ENCODE measurements at places on chromosomes 4 and X.

GRCh38 chr4:124139044-124139443 lies 573.5 kb downstream of the ANKRD50 start:
- no peak for DNase-seq

GRCh38 chrX:22135994-22136684 lies 104.0 kb downstream of the PHEX start:
- no peak for DNase-seq

DNA sequence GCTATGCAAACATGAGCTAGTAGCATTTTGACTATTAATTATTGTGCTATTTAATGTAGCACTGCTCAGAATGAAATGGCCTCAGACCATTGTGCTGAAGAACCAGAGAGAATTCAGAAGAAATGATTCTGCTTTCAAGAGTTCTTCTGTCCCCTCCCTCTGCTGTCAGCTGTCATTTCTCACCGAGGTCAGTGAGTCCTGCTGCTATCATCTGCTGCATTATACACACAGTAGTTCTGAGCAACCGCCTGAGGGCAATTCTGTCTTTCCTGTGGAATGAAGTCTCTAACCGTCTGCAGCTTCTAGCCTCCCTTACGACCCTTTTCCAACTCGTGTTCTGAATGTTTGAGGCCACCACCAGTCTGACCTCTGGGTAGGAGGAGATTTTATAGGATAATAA lies 249.4 kb downstream of the HNRNPD start:
- no peak for DNase-seq

GRCh38 chr4:77849278-77849965 lies 13.2 kb upstream of the MRPL1 start:
- no peak for DNase-seq

DNA sequence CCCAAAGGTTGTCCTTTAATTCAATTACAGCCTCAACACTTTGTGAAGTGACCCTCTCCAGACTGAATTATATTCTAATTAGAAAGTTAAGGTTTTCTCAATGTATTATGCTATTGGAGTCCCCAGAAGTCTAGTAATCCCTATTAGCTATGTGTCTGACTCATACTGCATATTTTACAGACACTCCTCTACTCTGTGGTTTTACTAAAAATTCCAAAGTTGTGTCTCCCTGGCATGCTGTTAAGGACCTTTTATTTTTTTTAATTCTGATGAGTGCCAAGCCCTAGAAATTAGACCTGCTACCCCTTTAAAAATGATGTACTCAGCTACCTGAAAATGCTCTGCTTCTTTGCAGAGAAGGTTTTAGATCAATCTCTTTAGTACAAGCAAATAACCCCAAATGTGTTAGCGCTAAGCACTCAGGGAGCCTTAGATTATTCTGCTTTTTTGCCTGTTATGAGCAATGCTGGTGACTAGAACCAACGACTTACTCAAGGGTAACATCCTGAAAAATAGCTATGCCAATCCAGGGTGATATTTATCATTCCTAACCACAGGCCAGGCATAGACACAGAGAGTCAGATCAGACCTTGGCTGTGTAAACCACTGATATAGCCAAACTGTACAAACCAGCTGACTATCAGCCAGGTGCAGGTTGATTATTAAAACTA lies 26.1 kb upstream of the CXCL13 start:
- DNase-seq = no peak

DNA sequence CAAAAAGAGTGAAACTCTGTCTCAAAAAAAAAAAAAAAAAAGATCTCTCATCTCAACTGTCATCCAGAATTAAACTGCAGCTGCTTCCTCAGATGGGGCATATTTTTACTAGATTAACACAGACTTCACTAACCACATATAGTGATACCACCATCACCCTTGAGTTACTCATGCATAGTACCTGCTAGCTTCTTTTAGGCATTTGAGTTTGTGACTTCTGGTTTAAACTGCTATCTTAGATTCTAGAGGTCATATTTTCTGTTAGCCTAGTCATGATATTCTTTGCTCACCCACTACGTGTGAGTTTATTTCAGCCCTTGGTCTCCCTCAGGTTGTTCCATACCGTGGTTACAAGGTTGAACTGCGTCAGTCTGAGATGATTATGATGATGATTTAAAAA lies 154.9 kb upstream of the BMP3 start:
- no peak for DNase-seq

DNA sequence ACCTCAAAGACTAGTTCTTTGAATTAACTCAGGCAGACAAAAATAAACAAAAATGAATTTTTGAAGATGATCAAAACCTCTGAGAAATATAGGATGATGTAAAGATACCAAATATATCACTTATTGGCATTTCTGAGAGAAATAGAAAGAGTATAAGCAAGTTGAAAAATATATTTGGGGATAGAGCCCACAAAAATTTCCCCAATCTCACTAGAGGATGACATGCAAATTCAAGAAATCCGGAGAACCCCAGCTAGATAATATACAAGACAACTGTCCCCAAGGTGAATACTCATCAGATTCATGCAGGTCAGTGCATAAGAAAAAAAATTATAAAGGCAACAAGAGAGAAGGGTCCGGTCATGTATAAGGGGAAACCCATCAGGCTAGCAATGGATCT lies 129.1 kb downstream of the CXXC4 start:
- DNase-seq = no peak

DNA sequence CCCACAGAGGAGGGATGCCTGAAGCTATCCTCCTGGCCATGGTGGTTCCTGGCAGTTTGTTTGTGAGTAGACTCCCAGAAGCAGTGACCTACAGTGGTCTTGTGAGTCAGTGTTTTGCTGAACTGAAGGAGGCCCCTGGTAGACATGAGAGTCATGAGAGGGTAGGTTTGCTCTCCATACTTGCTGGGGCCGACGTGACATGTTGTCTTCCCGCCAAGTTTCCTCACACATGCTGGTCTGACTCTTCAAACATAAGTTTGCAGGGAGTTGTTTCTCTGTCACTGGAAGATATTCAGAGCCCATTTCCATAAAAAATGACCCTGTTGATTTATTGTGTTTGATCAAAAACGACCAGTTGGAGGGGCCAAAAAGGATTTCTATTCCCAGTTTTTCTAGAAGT lies 131.1 kb upstream of the SCML1 start:
- no peak for DNase-seq

GRCh38 chrX:112025753-112026152 lies 56.8 kb downstream of the TRPC5 start:
- DNase-seq = no peak

GRCh38 chr4:125762537-125762936 lies 447.8 kb downstream of the FAT4 start:
- no peak for DNase-seq

DNA sequence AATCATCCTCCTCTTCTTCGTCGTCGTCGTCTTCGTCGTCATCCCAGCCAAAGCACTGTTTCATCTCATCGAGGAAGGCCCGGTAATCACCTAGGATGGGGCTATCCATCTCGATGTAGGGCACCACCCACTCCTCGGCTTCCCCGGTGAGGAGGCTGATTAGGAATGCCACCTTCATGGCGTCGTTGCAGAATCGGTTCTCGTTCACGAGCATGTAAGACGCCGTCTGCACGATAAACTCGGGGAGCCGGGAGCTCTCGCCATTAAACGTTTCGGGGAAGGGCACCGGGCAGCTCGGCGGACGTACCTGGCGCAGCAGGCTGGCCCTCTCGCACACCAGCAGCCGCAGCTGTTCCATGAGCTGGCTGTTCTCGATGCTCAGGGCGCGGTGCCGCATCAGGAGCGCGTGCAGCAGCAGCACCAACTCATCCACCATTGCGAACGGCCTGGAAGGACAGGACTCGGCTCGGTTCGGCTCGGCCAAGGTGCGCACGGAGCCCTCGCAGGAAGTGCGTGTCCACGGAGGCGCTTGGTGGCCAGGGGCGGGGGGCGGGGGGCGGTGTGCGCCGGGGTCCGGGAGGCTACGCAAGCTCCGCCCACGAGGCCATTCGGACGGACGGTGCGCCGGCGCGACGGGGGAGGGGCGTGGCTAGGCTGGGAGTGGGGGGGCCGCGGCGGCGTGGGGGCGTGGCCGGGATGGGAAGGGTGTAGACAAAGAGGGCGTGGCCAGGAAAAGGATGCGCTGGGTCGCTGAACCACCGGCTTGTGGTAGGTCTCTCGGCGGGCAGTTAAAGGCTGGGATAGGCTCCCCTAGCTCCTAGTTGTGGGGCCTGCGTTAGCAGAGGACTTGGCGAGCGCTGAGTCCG lies at the start of gene LDOC1:
TSS of gene LDOC1 (minus strand) at position 544 of the 866 bp plus-strand sequence. CDS start at position 436, 108 bp downstream.
- peak; percentile 75 for DNase-seq

GRCh38 chrX:57406149-57406548 lies 119.6 kb downstream of the FAAH2 start:
- DNase-seq = no peak

DNA sequence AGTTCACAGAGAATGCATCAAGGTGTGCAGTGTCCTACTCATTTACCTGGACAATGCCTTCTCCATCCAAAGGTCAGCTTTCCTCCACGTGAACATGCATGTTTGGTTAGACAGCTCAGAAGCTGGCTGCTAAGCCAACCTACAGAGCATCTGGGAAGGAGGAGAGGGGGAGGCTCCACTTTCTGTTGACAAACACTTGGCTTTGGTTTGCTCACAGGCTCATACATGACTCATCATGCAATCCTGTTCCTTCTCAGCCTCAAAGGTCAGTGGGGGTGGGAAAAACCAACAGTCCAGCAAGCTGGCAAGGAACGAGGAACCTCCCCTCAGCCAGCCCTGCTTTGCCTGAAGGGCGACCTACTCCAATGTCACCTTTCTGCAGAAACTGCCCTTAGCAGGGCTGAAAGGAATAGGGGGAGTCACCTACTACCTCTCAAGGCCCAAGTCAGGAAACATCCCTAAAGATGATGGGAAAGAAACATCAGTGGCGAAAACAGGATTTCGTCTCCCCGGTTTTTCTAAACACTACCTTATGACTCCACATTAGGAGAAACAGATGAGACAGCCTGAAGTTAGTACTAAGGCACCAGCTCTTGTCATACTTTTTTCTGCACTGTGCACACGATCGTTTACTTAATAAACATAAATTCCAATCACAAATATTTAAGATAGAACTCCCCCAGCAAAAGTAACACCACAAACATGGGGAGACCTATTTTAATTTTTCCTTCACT lies 37.9 kb downstream of the RELL1 start:
- DNase-seq = no peak

DNA sequence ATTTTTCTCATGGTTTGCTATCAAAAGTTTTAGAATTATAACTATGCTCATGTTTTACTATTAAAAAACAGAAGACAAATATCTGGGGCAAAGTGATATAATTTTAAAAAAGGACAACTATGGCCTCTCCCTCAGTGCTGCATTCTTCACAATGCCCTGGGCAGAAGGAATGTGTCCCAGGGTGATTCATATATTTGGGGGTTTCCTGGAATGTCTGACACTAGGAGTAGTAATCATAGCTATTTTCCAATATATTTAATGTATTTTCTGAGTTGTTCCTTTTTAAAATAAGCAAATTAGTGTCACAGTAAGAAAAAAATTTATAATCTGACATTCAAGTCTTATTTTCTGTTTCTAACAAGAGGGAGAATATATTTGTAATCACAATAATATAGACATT lies 281.7 kb downstream of the UNC5C start:
- no peak for DNase-seq

GRCh38 chr4:68951078-68951805 lies at the start of gene UGT2A3:
TSS of gene UGT2A3 (minus strand) at chr4:68951804. CDS start at chr4:68951760, 44 bp downstream.
- DNase-seq = no peak

DNA sequence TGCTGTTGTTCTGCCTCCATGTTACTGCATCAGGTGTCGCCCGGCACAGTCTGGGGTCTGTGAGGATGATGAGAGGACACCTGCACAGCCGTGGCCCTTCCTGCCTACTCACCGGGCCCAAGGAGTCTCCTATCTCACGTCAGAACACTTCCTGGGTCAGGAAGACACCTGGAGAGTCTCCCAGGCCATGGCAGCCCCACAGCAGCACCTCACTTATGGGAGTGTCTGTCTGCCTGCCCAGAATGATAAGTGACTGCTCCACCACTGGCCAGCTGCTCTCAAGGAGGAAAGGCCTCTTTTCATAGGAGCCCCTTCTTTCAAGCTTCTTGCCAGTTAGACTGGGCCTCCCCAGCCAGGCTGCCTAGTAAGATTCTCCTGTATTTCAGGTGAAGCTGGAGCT lies 56.1 kb downstream of the NELFA start:
- no peak for DNase-seq

GRCh38 chr4:173325007-173325736 lies 9.0 kb downstream of the HMGB2 start:
- no peak for DNase-seq

DNA sequence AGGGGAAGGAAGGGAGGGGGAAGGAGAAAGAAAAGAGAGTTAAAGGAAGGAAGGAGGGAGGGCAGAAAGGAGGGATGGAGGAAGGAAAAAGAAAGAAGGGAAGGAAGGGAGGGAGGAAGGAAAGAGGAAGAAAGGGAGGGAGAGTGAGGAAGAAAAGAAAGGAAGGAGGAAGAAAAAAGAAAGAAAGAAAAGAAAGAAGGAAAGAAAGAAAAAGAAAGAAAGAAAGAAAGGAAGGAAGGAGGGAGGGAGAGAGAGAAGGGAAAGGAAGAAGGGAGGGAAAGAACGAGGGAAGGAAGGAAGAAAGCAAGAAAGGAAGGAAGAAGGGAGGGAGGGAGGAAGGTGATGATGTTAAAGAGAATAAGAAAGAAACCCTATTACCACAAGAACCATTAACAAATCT lies 150.6 kb downstream of the MXRA5 start:
- no peak for DNase-seq

GRCh38 chrX:133513123-133513522 lies 97.8 kb upstream of the GPC4 start:
- DNase-seq = no peak

DNA sequence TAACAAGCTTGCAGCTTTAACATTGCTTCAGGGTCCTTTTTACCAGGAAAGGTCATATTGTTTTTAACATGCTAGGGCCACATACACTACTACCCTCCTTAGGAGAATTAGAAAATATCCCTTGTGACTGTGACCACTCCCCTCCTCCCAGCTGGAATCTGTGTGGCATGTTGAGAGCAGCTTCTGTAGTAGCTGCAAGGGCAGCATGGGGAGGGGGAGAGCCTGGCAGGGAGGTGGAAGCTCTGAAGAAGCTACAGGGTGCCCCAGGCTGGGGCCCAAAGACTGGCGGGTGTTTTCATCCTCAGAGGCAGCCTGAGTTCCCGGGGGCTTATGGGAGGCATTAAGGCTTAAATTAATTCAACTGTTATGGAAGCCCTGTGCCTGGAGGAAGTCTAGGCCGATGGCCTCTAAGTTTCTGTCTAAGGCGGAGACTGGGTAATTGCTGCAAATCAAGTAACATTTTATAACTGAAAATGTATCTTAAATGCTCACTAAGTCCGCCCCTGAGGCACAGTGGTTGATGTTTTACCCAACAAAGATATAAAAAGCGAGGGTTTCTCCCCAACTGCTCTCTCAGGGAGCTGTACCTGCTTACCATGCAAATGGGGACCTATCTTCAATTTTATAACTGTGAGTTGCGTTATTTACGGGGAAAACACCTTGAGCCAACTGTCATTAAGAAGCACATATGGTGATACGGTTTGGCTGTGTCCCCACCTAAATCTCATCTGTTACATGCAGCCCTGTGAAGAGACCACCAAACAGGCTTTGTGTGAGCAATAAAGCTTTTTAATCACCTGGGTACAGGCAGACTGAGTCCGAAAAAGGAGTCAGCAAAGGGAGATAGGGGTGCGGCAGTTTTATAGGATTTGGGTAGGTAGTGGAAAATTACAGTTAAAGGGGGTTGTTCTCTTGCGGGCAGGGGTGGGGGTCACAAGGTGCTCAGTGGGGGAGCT lies 37.4 kb upstream of the STS start:
- DNase-seq = no peak

- DNase-seq = no peak
Measured at GRCh38 chr4:17701138-17701839, 80.1 kb downstream of the FAM184B start.

GRCh38 chr4:53645108-53645507 lies 53.8 kb upstream of the LNX1 start:
- no peak for DNase-seq
